ENCODE measurements at places on chromosomes 3 and 15. TPM values are rescaled to one million over a fixed set of nuclear protein-coding genes. Genes with fewer than 3 reads are reported as not detected.

DNA sequence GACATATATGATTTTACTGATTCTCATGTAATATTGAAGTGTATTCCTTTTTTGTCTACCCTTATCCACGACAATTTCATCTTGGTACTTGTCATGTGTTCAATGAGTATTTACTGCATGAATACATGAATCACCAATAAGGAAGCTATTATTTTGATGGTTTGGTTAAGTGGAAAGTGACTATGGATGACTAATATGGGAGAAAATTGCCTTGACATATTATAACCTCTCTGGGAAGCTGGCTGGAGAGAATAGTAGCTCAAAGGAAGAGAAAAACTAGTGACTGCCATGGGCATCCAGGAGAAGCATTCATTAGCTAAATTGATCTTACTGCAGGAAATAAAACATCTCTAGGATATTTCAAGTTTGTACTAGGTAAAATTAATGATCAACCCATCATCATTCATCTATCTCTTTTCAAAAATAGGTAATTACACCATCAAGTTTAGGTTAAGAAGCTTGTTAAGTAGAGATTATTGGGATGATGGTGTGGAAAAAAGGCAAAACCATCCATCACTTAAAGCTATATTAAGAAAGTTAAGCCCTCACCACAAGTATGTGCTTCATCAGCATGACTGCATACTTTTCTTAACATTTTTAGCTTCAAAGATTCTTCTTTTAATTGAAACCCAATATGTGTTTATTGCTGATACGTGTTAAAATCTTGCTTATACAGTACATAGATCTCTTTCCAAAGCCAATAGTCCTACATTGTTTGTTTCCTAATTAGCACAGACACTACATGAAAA, 455.2 kb upstream of the ARPP21 start:
- H3K27me3 ChIP-seq, result no peaks in the 10 kb centered on the region
- no peak for DNase-seq
- H3K36me3 ChIP-seq, result peaks cover 6% of the 10 kb centered on the region
- no peaks in the 10 kb centered on the region for H3K4me1 ChIP-seq
- no peak overlapping the region for H3K4me3 ChIP-seq

ESYT3 gene
- 0.43 TPM for total RNA-seq

GRCh38 chr3:182583545-182583944, 209.8 kb upstream of the ATP11B start:
- no peaks in the 10 kb centered on the region for H3K27me3 ChIP-seq
- H3K27ac ChIP-seq, result no peak overlapping the region
- no peaks in the 10 kb centered on the region for H3K4me1 ChIP-seq
- no peaks in the 10 kb centered on the region for H3K36me3 ChIP-seq
- DNase-seq, result no peak

DNA sequence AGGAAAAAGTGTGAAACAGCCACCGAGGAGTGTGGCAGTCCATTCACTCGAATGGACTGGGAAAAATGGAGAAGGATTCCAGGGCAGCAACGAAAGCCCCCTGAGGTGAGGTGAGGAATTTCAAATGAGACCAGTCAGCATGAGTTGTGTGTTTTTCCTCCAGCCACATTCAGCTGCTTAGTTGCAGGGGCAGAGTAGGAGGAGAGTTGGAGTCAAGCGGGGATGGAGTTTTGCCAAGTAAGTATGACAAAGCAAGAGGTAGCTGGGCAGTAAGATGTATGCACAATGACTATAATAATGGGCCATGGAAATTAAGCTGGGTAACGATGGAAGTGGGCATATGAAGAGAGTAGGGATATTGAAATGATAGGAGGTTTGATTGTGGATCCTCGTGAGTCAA, 64.4 kb downstream of the CCDC54 start:
- no peak overlapping the region for H3K4me3 ChIP-seq
- no peaks in the 10 kb centered on the region for H3K36me3 ChIP-seq
- no peaks in the 10 kb centered on the region for H3K4me1 ChIP-seq
- H3K27me3 ChIP-seq, result peaks cover 3% of the 10 kb centered on the region
- DNase-seq, result no peak

DNA sequence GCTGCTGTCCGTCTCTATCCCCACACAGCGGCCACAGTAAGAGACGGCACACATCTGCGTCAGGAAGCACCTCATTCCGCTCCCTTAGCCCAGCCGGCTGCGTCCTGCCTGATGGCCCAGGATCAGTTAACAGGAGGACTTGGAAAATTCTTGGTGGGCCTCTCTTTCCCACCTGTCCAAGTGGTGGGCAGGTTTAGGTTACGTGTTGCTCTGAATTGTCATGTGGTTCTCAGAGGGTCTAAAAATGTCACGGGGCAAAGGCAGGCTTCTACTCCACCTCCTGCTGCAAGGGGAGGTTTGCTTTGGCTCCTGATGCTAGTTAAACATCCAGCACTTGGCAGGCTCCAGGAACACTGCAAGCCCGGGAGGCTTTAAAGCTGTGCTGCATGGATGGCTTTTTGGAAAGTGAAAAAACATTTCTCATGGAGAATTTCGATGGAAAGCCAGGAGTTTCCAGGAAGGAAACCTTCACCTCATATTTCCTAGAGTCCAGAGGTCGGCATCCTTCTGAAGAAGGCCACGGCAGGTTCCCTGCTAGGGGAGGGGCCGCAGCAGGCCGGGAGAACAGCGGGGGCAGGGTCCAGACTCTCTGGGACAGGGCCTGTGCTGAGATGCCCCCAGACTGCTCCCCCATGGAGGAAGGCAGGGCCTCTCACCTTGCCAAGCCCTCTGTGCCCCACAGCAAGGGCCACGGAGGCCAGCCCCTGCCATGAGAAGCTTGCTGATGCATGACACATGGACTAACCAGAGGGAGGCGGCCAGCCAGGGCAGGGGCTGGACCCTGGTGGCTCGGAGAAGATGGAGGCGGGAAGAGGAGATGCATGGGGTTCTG, 10.8 kb downstream of the CTSH start:
- no peak overlapping the region for H3K4me3 ChIP-seq
- peak overlapping the region; percentile 67 for H3K27ac ChIP-seq
- no peaks in the 10 kb centered on the region for H3K27me3 ChIP-seq
- peaks cover 82% of the 10 kb centered on the region for H3K36me3 ChIP-seq
- DNase-seq, result no peak
- peaks cover 57% of the 10 kb centered on the region for H3K4me1 ChIP-seq

Data from activated CD4-positive, alpha-beta memory T cell treated with anti-CD3 and anti-CD28 coated beads, Interleukin-2, amount 10 ng/mL, durations not matched to agents 7 days and 5 days (primary cell).